Foreskin keratinocyte (primary cell): ENCODE measurements at places on chromosomes 16 and 17.
A peak's percentile ranks its signal among the peaks of the same experiment; 100 is the strongest.

GRCh38 chr17:33895491-33895890, 359.6 kb upstream of the CCL2 start:
- no peak for DNase-seq

- no peak for DNase-seq
Observed at GRCh38 chr17:79324194-79324593, 249.6 kb downstream of the ENGASE start.

- DNase-seq: peak; percentile 98
Observed at GRCh38 chr16:48963901-48964615, 317.6 kb downstream of the CBLN1 start.

GRCh38 chr17:16269658-16270057, 52.6 kb downstream of the PIGL start:
- DNase-seq: no peak

DNA sequence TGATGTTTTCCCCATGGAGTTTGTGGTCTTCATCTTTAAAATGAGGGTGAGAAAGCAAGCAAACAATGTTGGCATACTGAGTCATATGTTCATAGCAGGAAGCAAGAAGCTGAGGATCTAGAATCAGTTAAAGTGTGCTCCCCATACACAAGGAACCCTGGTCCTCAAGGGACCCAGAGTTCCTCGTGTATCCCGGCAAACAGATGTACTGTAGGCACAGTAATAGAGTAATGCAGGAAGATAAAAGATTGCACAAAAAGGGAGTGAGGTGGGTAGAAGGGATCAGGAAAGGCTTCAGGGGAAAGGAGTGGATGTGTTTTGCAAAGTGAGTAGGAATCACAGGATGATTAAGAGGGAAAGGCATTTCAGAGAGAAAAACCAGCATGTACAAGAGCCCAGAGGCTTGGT, 412.3 kb upstream of the CDH11 start:
- peak; percentile 83 for DNase-seq

DNA sequence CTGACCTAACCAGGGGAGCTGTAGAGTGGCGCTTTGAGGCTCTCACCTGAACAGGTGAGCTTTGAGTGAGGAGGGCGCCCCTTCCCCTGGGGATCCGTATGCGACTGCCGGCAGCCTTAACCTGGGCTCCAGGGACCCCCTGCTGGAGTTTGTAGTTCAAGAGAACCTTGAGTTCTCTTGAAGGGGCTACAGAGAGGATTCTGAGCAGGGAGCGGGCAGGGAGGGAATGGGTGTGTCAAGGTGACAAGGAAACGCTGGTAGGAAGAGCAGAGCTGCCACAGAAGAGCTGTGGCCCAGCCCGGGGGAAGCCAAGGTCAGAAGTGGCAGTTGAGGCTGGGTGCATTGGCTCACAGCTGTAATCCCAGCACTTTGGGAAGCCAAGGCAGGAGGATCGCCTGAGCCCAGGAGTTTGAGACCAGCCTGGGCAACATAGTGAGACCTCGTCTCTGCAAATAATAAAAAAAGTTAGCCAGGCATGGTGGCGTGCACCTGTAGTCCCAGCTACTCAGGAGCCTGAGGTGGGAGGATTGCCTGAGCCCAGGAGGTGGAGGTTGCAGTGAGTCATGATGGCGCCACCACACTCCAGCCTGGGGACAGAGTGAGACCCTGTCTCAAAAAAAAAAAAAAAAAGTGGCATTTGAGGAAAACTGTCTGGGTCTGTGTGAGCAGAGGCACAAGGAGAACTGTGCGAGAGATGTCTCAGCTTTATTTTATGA, 1.2 kb downstream of the LLGL2 start:
- no peak for DNase-seq

- no peak for DNase-seq
Observed at GRCh38 chr16:55690841-55691240, 35.1 kb downstream of the SLC6A2 start.

DNA sequence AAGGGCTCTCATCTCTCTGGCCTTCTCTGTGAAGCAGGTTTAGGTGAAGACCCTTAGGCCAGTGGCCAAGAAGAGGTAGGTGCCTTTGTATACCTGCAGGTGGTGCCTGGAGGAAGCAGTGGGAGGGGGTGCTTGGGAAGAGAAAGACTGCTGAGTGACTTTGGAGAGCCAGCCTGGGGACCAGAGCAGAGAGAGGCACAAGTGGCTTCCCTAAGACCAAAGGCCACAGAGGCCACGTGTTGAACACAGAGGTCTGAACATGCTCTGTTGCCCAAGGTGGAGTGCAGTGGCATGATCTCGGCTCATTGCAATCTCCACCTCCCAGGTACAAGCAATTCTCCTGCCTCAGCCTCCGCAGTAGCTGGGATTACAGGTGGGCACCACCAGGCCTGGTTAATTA, 103.5 kb downstream of the CPPED1 start:
- no peak for DNase-seq

GRCh38 chr16:81544261-81544660, 99.7 kb downstream of the CMIP start:
- no peak for DNase-seq

- no peak for DNase-seq
Observed at GRCh38 chr16:55746081-55746480, 86.8 kb downstream of the CES1 start.

GRCh38 chr16:10840703-10841102, 22.1 kb upstream of the TVP23A start:
- DNase-seq: no peak

- no peak for DNase-seq
Observed at GRCh38 chr17:46979147-46979863, at the start of gene RPRML. Gene RPRML, minus strand, starts transcription at chr17:46979253. Its CDS starts 246 bp downstream, at chr17:46979007.

GRCh38 chr16:57432989-57433388, 14.2 kb downstream of the CIAPIN1 start:
- DNase-seq: no peak

- DNase-seq: no peak
Observed at GRCh38 chr16:79188739-79189122, 411.8 kb downstream of the MAF start.

DNA sequence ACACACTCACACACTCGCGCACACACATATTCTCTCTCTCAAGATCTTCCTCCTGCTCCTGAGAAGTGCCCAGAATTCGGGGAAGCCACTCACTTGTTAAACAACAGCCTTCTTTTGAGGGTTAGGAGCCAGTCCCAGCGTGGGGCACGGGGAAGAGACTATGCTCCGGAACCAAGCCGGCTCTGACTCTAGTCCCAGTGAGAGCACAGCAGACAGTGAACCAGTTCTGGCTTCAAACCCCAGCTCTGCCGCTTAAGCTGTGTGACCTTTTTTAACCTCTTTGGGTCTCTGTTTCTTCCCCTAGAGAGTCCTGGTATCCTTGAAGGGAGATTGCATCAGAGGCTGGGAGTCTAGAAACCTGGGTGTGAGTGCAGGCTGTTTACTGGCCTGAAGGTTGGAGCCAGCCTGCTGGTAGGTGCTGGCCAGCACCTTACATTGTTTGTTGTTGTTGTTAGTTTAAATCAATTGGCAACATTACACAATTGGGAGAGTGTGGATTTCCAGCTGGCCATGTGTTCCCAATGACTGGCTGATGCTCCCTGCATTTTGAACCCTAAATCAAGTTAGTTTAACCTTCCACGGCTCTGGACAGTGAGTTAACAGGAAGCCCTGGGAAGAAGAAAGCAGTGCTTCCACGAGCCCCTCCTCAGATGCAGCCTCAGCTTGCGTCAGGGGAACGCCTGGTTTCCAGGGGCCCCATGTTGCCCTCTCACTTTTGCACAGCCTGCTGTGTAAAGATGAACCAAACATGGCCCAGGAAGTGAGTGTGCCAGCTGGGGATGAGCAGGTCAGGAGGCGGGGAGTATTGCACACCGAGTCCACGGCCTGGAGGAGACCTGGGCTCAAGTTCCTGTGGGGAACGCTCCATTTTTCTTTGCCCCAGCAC, 71.5 kb downstream of the GAS7 start:
- no peak for DNase-seq

- no peak for DNase-seq
Observed at GRCh38 chr16:76483307-76483909, 206.2 kb downstream of the CNTNAP4 start.

- DNase-seq: no peak
Observed at GRCh38 chr16:21598701-21599121, 666 bp upstream of the METTL9 start.

GRCh38 chr16:19601083-19601976, 45.8 kb downstream of the VPS35L start:
- DNase-seq: no peak

GRCh38 chr16:20249211-20249610, 78.1 kb downstream of the GP2 start:
- DNase-seq: no peak

DNA sequence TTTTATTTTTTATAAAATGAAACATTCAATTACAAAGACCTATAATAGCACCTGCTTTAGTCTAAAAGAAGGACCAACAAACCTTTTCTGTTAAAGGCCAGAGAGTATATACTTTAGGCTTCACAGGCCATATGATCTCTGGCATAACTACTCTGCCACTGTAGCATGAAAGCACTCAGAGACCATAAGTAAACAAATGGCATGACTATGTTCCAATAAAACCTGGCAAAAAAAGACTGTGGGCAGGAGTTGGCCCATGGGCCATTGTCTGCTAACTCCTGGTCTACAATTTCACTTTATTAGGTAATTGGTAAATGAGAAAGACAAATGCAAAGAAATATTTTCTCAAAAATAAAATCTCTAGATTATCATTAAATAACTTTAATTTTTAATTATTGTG, 14.9 kb downstream of the CEP112 start:
- no peak for DNase-seq

DNA sequence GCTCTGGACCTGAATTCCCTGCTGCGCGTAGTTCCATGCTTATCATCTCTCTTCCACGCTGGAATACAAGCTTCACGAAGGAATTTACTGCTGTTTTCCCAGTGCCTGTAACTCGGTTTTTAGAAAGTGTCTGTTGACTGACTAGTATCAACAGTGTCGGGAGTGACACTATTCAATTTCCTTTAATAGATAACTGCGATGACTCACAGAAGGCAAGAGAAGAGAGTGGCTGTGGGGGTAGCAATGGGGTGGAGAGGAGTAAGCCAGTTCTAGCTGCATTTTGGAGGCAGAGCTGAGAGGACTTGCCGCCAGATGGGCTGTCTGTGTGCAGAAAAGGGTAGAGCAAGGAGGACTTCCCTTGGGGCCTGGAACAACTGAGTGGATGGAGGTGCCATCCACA, 25.2 kb downstream of the B4GALNT2 start:
- DNase-seq: no peak

DNA sequence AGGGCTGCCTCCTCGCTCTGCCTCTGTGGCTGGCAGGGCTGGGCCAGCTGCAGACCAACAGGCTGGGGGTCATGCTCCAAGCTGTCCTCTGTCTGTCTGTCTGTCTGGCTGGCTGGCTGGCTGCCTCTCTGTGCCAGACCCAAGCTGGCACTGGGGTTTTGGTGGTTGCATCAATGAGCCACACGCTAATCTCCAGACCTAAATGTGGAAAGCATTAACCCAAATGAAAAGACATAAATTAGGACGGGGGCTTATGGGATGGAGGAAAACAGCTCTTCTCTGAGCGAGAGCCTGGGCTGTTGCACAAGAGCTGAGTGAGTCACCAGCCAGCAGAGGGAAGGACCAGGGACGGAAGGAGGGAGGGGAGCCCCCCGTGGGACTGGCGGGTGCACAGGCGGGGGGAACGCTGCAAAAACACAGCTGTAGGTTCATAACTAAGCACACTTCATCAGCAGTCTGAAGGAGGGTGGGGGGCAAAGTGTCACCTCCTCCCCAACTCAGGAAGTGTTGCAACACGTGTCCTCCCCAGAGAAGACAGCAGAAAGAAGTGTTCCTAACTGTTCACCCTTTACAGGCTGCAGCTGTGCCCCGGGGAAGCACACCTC, 83.4 kb downstream of the GAS7 start:
- peak; percentile 33 for DNase-seq

DNA sequence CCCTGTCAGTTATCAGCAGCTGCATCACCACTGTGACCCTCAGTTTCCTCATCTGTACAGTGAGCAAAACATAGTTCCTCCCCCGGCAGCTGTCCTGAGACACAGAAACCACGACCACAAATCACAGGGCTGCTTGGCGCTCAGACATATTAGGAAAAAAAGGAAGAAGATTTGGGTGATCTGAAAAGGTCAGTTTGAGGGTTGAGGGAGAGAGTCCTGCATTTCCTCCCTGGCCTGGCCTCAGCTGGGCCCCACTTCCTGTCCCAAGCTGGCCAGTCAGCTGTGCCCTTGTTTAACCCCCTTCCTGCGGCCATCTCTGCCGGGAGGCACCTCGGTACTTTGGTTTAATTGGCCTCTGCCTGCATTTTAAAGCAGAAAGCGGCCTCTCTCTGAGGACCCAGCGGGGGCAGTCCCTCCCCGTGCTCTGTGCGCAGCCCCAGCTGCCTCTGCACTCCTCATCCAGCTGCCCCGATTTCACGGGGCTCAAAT, 24.0 kb upstream of the CIBAR2 start:
- DNase-seq: no peak

- DNase-seq: no peak
Observed at GRCh38 chr17:10309003-10309974, 63.5 kb downstream of the MYH13 start.

DNA sequence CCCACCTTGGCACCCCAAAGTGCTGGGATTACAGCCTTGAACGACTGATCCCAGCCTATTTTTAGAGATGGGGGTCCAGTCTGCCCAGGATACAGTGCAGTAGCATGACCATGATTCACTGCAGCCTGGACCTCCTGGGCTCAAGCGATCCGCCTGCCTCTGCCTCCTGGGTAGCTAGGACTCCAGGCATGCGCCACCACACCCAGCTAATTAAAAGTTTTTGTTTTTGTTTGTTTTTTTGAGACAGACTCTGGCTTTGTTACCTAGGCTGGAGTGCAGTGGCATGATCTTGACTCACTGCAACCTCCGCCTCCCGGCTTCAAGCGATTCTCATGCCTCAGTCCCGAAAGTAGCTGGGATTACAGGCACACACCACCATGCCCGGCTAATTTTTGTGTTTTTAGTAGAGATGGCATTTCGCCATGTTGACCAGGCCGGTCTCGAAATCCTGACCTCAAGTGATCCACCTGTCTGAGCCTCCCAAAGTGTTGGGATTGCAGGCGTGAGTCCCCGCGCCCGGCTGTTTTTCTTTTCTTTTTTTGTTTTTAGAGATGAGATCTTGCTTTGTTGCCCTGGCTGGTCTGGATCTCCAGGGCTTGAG, 2.3 kb upstream of the PAFAH1B1 start:
- DNase-seq: no peak

- no peak for DNase-seq
Observed at GRCh38 chr16:82178352-82178751, 8.3 kb upstream of the MPHOSPH6 start.
